NCI-H748 treated with DMSO at 0.1 percent for 48 hours (cell line): ENCODE measurements at places on chromosomes 3 and 15.

DNA sequence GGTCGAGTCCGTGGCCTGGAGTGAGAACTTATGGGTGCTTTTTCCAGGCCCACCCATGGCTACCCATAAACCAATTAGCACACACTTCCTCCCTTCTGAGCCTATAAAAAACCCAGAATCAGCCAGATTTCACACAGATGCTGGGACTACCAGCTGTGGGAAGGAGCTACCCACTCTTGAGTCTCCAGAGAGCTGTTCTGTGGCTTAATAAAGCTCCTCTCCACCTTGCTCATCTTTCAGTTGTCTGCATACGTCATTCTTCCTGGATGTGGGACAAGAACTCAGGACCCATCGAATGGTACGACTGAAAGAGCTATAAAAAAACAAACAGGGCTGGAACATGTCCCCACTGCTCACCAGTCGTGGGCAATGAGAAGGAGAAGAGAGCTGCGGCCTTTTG, 555.4 kb upstream of the CCDC54 start:
- no peak for DNase-seq

GRCh38 chr3:181056136-181056732, 66.7 kb upstream of the DNAJC19 start:
- no peak for DNase-seq

DNA sequence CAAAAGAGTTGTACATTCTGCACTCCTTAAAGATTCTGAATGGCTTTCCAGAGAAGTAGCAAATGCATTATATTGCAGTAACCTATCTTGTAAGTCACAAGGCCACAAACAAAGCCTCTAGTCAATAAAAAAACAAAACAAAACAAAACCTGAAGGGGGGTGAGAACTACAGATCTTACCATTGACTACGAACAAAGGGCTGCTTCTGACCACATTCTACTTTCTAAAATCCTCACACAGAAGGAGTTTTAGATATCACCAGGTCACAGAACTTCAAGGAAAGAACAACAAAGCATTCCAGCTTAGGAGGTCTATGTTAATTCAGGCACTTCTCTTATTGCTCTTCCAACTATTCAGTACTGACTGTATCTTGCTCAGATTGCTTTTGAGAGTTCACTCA, 343.0 kb downstream of the ZBTB20 start:
- no peak for DNase-seq

DNA sequence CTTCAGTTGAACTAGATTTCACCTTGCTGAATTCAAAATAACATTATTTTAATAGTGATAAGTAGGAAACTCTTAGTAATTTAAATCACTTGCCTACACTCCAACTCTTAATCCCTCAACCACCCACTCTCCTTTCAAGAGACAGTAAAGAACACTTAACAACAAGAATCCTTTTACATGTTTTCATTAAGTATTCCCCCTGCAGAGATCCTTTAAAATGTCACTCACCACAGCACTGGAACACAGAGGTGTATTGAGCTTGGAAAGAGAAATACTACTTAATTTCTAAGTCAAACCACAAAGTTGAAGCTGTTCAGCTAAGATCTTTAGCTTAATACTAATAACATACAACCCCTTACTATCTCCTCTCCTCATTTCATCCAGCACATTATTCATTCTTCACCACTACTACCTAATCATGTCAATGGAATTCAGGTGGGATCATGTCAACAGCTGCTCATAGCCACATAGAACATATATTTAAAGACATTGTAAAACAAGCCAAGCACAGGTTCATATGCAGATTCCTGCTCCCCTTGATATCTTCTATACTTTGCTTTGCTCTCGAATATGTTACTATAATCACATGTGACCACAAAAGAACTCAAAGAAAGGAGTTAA, 40.5 kb downstream of the IMPG2 start:
- DNase-seq, result no peak

- DNase-seq, result no peak
Measured at GRCh38 chr3:195128255-195129071, 142.5 kb downstream of the XXYLT1 start.

DNA sequence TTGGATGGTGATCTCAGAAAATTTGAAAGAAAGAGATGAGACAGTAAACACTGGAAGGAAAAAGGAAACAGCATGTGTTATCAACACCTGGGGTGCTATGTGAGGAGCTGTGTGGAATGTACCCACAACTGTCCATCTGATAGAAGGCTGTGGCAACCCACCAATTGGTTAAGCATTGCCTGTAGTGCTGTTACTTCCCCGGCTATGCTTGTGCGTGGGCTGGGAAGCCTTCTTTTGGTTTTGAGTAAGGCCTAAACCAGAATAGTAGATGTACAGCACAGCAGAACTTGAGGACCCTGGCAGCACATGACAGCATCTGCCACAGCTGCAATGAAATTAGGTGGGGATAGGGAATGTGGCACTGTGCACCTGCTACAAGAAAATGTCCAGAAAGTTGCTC, 184.5 kb downstream of the FHIT start:
- DNase-seq, result no peak

DNA sequence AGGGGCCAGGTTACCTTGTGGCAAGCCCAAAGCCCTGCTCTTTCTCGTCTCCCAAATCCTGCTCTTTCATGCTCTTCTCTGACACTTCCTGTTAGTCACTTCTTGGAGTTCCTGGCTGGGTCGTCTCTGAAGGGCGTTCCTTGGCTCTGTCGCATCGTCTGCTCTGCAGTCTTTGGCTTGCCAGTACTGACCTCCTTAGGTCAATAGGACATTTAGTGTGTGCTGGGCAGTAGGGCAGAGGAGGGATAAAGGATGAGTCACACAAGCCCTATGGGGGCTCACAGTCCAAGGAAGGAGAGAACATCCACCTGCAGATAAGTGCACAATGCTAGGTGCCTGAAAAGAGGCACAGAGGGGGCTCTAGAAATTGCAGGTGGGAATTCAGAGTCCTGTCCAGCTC, 87.5 kb downstream of the FAM43A start:
- no peak for DNase-seq

- DNase-seq, result no peak
Measured at GRCh38 chr3:141328286-141329166, 39.8 kb upstream of the ZBTB38 start.

DNA sequence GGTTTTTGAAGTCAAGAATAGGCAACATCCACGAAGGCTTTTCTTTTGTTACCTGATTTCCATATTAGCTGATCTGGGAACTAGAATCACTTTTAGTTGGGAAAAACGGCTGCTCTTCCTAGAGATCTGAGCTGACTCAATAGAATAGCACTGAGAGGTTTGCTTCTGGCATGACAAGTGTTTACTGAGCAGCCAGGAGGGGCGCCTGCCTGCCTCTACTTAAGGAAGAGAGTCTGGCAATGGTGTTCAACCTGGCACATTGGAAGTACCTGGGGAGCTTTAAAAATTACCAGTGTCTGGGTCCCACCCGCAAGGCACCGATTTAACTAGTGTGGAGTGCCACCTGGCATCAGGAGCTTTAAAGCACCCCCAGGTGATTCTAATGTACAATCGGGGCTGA, 34.4 kb downstream of the FAM43A start:
- no peak for DNase-seq

GRCh38 chr3:12994357-12994606, 78.9 kb downstream of the IQSEC1 start:
- no peak for DNase-seq

DNA sequence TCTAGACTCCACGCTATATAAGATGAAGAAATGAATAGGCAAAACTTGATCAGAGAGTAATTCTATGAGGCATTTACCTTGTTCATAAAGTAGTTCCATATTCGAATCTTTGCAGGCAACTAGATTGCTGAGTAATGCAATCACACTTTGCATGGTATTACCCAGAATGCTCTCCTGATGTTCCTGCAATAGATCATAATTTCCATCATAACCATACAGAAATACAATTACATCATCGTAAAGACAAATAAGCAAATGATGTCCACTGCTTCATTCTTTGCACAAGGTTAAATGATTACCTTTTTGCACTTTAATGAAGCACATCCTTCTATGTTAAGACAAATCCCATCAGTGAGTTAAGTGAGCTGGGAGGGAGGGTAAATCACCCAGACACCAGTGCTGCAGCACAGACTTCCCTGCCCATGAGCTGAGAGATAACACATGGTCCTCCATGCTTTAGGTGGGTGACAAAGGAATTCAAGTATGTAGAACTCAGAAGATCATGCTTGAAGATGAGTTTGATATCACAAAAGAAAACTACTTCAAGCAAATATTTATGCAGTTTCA, 366.7 kb downstream of the CTNNB1 start:
- no peak for DNase-seq

DNA sequence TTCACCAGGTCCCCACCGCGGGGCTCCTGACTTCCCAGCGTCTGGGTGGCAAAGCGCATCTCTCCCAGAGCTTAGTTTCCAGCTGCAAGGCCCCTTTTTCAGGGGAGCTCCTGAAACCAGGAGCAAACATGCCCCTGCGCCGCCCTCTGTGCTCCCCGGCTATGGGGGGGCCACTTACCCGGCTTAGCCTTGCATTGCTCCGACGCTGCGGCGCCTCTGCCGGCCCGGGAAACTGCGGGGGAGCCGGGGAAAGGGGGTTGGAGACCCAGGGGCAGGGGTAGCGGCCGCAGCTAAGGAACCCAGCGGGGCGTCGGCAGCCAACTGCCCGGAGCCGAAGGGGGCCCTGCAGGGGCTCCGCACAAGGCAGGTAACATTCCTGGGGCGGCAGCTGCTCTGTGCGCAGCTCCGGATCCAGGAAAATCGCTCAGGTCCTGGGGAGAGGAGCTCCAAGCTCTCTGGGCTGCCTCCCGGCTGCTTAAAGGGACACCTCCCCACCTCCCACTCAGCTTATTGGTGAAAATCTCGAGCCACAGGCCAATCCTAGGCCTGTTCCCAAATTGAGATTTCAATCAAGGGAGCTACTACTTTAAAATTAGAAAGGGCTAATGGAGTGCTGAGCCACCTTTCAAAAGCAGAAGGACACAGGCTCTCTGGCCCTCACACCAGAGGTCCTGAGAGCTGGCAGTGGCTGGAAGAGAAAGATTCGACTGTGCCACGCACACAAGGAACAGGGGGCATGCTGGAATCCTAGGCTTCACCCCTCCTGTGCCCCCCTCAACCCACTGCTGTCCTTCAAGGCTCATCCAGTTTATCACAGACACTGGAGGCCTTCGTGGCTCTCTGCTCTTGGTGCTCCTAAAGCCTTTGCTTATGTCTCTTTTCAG, 42.7 kb upstream of the PRICKLE2 start:
- DNase-seq, result no peak

- DNase-seq, result no peak
Measured at GRCh38 chr3:139302801-139303113, 41.1 kb upstream of the MRPS22 start.

DNA sequence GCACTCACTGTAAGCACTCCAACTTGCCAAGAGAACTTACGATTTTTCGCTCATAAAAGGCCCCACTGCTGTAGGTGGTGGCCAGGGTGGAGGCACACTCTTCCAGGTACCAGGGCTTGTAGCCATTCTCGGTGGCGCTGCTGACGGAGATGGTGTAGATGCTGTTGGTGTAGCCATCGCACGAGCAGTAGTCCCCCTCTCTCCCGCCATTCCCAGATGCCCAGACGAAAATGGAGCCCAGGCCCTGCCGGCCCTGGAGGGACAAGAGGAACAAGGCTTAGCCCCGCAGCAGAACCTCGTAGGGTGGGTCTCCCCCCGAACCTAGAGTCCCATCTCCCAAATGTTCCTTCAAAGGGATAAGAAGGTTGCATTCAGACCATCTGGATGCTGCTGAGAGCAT, 96.3 kb downstream of the PCSK6 start:
- no peak for DNase-seq

DNA sequence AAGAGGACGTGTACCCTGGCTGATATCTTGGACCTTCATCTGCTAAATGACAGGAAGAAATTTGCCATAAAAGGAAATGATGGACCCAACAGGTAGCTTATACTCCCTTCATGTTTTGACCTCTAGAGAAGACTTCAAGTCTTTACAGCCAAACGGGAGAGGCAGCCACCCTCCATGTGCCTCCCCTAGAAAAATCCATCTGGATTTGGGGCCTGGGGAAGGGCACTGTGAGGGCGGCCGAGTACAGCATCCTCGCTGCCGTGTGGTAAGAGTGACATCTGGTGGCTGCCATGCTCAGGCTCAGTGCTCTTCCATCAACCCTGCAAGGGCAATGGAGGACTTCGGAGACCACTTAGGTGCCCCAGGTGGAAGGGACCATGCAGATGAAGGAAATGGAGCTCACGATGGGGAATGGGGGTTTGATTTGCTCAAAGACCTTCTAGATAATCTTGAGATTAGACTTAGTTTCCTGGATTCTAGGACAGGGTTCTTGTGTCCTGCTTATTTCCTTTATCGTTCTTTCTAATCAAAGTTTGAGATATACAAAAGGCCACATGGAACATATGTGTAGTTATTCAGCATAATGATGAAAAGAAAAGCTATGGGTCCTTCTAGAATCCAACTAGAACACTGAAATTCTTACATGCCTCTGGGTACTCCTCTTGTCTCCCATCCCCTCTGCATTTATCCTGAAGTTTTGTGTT, 44.4 kb downstream of the AQP9 start:
- DNase-seq, result no peak

GRCh38 chr15:72237029-72237852, 6.3 kb upstream of the PKM start:
- DNase-seq, result no peak

DNA sequence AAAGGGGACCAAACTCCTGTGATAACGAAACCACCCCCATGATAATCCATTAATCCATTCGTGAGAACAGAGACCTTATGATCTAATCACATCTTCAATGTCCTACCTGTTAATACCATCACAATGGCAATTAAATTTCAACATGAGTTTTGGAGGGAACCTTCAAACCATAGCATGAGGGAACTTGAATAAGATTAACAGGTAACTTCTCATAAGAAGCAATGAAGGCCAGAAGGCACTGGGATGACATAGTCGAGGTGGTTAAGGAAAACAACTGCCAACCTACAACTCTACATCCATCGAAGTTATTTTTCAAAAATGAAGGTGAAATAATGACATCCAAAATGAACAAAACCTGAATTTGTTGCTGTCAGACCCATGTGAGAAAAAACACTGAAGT, 478.9 kb downstream of the EDEM1 start:
- DNase-seq, result no peak

DNA sequence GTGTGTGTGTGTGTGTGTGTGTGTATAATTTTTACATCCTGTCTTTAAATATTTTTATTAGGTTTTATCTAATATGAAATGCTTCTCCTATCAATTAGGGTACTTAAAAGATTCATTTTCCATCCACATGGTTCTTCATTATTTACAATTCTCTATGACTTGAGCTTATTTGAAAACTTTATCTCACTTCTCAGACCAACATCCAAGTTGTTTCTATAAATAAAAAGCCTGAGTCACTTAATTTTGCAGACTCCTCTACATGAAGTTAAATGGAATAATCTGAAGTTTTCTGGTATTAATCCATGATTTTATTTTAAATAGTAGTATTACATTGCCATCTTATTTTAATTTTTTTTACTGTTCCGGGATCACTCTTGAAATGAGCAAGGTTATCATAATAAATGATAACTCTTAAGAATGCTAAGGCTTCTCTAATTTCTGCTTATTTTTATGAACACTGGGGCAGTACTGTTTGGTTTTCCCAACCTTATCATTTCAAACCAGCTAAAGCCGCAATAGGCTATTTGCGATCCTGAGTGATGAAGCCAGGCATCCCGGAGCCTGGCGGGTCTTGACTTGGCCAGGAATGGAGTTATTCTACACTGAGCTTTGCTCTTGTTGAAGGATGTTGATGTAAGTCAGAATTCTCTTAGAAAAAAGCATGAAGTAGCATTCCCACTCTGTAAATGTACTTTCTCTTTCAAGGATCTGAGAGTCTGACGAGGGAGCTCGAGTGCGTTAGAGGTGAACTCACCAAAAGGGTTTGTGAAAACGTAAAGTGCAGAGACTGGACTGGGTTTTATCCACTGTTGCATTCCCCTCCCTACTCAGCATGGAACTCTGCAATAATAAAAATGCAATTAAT, 220.2 kb upstream of the LRTM1 start:
- no peak for DNase-seq

GRCh38 chr3:38137615-38138348, 679 bp upstream of the MYD88 start:
- no peak for DNase-seq
